ENCODE measurements at places on chromosomes 5 and 9.

DNA sequence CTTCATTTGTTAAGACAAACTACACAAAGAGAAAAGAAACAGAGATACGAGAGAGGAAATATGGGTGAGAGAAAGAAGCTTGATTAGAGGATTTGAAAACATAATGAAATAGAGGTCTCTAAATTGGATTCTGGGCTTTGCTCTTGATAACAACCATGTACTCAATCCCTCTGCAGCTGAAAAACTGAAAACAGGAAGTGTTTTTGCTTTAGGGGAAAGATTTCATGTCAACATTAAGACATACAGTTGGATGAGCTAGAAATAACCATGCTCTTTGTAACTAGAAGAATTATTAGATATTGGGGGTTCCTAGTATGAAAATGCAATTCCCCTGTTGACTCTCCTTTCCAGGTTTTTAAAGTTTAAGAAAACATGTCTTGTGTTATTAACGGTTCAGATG lies 21.9 kb downstream of the CRHBP start:
- no peak for DNase-seq

DNA sequence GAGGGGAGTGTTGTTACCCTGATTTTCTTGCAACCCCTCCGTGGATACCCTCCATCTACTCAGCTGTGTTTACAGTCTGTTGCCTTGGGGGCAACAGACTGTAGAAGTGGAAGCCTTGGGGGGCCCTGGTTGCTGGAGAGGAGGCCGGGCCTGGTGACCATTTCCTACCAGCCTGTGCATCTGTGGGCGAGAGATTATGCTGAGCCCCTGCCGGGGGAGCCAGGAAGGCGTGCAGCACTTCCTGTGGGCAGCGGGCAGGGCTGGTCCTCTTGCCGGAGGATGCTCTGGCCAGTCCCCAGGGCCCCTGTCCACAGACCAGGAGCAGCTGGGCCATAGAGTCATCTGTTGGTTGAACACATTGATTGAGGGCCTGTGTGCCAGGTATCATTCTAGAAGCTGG lies 11.1 kb downstream of the ERGIC1 start:
- DNase-seq: no peak

DNA sequence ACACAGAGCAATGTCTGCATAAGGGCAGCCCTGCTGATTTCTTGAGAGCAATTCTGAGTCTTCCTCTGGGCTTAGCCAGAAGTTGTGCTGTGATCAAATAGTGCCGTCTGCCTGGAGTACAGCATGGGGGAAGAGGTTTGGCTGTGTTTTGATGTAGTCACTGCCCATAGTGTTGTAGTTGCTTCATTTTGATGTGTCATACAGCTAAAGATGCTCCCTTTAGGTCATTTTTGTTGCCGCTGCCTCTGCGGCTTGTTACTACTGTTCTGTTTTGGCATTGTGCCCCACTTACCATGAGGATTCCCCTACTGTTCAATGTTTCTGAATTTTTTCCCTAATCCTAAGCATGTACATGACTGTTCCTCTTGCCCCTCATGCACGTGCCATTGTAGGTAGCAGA lies 23.0 kb downstream of the SLC36A1 start:
- peak; percentile 88 for DNase-seq

DNA sequence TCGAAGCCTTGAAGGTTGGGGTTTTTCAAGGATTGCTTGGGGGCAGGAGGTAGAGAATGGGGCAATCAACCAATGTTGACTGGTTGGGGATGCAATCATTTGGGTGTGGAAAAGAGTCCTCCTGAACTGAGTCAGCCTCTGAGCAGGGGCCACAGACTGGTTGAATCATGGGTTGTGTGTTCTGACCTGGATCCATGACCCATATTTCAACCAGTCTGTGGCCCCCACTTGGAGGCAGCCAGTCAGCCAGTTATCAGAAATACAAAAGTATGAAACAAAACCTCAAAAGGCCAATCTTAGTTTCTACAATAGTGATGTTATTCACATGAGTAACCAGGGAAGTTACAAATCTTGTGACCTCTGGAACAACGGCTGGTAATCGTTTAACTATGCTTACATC lies 81.4 kb upstream of the RANBP6 start:
- DNase-seq: peak; percentile 98

DNA sequence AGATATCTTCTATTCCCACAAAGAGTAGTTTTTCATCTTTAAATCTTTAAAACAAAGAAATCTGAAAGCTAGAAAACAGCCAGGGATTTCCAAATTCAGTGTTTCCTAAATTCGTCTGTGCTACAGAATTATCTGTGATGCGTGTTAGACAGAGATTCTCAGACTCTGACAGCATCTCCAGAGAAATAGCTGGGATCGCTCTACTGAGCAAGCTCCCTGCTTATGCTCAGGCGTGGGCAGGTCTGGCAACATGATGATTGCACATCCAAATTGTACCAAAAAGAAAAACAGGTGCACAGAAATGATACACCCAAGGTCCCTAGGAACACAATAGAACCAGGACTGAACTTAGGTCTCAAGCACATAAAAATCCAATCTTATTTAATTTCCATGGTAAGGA lies 22.8 kb upstream of the CRHBP start:
- DNase-seq: no peak

DNA sequence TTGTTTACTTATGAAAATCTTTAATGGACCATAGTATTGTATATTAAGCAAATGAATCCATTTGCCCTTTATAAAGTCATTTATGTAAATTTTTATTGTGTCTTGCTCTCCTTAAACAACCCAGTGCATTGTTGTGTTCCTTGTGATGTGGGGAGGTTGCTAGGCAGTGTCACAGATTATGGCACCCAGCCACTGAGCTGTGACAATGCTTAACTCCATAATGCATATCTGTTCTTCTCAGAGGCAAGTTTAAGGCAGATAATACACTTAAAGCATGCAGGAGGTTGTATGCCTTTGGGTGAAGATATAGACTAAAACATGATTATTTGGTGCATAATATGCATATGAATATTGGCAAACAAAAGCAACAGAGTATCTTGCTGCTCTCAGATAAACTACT lies 269.6 kb upstream of the RIOK2 start:
- DNase-seq: no peak

DNA sequence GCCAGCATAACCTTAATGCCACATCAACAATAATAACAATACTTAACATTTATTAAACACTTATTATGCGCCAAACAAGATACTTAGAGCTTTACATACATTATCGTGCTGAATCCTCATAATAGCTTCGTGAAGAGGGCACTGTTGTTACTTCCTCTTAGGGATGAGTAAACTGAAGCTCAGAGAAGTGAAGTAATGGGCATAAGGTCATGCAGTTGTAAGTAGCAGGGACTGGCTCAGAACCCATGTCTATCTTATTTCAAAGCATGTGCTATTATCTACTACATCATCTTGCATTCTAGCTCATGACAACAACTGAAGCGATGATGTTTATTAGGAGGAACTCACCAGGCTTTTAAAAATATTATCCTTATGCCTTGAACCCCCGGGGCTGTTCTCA lies 34.9 kb upstream of the PPP3R2 start:
- no peak for DNase-seq

DNA sequence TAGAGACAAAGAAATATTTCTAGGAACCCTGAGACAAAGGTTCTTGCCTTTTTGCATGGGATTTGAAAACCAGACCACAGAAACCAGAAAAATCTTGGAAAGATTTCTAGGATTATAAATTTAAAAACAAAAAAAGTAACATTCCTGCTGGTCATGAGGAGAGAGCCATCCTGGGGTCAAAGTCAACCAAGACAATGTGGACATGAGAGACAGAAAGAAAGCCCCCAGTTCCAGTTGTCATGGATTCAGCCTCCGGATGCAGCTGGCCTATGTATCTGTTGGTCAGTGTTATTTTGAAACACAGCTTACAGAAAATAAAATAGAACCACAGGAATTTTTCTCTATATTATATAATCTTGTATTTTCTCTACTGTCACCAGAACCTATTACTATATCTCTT lies 24.4 kb upstream of the RGMB start:
- no peak for DNase-seq

- DNase-seq: no peak
Observed at GRCh38 chr5:65986796-65987195, 60.4 kb downstream of the ERBIN start.

- DNase-seq: no peak
Observed at GRCh38 chr5:151961557-151961956, 36.9 kb upstream of the GLRA1 start.

DNA sequence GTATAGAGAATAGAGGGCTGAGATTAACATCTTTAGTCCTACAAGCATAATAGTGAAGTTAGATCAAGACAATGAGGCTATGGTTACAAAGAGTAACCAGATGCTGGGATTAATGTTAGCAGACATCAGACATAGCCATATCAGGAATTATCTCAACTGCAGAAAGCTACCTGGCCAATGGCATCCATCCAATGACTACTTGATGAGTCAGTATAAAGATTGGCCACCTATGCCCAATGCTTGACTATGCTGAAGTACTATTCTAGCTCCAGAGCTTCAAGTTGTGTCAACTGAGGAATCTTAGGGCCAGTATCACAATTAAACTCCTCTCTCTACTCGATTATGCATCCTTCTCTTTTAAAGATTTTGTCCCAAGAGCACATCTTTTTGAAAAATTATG lies 541.4 kb downstream of the PRELID2 start:
- no peak for DNase-seq

- no peak for DNase-seq
Observed at GRCh38 chr5:2576823-2577222, 174.7 kb downstream of the IRX2 start.

DNA sequence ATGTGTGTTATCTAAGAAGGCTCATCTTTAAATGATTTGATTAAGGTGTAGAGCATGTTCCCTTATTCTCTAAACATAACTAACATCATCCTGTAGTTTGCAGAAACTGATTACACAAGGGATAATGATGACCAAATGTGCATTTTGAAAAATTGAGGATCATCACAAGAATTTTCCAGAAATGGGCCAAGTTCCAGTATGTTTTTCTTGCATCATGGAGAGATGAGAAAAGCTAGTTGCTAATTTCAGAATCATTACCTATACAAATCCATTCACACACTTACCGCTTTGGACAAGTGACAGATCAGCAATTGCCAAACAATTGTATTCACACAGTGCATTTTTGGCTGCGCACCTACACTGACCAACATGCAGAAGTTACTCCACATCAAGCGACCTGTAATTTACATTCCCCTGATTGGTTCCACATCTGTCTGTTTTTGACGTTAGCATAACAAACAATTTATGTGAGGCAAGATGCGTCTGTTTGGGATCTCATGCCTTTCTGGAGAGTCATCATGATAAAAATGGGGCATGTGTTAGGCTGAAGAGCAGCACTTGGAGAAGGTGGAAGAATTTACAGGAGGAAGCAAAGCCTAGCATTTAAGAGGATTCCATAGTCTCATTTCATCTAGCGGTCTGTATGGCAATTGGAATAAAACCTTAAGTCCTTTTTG lies 2.8 kb upstream of the BNC2 start:
- DNase-seq: peak; percentile 65

DNA sequence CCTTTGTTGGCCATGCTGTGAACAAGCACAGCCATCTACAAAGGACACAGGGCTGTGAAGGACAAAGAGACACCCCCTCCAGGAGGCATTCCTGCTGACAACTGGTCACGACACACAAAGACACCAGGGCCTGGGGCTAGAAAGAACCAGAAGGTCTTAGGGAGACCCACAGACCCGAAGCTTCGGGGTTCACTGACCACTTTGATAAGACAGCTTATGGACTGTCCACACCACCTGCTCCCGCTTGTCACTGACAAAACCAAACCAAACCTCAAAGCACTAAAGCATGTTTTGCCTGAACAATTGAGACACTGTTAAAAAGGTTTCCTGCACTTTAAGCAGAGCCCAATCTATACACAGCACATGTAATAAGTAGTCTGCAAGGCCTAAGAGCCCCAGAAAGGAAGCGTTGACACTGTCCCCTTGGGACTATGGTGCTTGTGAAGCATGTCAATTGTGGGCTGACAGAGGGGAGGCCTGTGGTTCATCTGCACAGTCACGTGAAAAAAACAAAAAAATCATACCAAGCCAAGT lies 185.0 kb downstream of the GAPVD1 start:
- DNase-seq: no peak

- DNase-seq: no peak
Observed at GRCh38 chr9:114583371-114584155, 4.0 kb upstream of the ATP6V1G1 start.

GRCh38 chr9:25427898-25428297 lies 250.3 kb downstream of the TUSC1 start:
- no peak for DNase-seq
